ENCODE measurements at places on chromosomes 4 and X. TPM values are rescaled to one million over a fixed set of nuclear protein-coding genes. Genes with fewer than 3 reads are reported as not detected.

Gene KLHL4
- 1.1 TPM for total RNA-seq

Gene RS1
- not detected for total RNA-seq

DNA sequence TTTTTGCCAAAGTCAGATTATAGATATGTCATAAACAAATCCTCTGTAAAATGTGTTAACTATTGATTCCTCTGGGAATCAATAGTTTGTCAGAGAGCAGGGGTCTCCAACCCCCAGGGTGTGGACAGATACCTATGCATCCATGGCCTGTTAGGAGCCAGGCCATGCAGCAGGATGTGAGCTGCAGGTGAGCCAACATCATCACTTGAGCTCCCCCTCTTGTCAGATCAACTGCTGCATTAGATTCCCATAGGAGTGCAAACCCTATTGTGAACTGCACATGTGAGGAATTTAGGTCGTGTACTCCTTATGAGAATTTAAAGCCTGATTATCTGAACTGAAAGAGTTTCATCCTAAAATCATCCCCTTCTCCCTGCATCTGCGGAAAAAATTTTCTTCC is 1365.4 kb downstream of the ARAP2 start:
- no peak for DNase-seq

DNA sequence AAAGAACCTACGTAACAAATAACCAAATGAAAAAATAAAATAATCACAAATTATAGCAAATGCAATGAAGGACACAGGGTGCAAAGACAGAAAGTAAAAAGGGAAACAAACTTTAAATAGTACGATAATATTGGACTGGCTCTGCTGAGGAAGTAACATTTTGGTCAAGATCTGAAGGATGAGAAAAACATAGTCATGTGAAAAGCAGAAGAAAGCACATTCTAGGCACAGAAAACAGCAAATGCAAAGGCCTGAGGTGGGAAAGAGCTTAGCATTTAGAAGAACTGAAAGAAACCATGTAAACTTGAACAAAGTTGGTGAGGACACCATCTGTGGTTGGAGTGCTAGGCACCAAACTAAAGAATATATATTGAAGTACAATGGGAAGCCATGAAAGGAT is 111.2 kb downstream of the PPP3CA start:
- no peak for DNase-seq

DNA sequence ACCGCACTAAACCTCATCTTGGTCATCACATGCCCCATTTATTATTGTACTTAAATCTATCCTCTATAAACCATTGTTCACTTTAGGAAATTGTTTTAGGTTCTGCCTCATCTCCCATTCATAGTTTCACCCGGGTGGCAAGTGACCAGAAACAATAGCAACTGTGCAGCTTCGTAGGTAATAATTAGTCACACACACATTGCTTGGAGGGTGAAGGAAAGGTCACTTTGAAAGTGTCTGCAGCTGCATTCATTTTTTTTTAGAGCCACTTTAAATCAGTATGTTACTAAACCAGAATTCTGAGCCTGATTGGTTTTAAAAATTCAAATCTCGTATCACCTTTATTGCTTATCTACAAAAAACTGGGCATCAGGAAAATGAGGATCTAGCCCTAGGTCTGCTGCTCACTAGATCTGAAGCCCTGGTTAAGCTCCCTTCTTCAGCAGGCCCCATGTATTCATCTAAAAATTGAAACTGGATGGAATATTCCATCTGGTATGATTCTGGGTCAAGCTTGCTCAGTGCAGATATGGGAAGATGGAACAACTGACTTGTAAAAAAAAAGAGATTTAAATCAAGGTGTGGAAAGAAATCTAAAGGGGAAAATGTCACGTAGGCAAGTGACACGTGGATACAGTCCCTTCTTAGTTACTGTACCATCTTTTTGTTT is 62.4 kb downstream of the LIMCH1 start:
- no peak for DNase-seq

GRCh38 chr4:140266958-140267568 is 106.4 kb upstream of the SCOC start:
- no peak for DNase-seq

- DNase-seq = no peak
These were observed 63.2 kb downstream of the AASDH start for GRCh38 chr4:56324011-56324610.

DNA sequence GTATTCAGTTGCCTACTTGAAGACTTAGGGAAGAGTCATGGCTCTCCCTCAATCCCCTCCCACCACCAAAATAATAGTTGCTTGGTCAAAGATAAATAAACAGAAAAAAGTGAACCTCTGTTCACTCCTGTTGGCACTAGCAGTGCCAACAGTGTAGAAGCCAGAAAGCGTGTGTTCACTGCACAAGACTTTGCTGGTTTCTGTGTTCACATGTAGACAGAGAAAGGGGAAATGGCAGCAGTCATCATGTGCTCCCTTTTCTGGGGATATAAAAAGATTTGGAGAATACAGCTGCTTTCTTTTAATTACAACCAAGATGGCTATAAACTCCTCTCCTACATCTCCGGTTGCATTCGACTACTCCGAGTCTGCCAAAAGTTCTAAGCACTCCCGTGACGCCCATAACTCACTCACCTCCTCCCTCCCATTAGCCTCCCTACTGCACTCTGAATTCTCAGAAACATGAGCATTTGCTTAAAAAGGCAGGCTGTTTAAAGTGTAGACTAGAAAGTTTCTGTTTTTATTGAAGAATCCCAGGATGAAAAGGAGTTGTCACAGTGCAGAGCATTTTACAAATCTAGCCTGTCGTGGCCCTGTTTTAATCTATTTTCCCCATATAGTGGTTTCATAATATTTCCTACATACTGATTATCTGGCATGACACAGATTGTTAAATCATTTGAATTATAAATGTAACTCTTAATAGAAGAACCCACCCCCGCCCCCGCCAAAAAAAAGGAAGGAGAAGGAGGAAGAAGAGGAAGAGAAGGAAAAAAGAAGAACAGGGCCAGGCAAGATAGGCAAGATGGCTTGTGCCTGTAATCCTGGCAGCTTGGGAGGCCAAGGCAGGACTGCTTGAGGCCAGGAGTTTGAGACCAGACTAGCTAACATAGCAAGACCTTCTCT is 16.7 kb downstream of the LGI2 start:
- DNase-seq = no peak
